ENCODE measurements at places on chromosomes 3 and 15.

- no peak for DNase-seq
These were observed 137.1 kb downstream of the IGF1R start for GRCh38 chr15:98785431-98785806.

DNA sequence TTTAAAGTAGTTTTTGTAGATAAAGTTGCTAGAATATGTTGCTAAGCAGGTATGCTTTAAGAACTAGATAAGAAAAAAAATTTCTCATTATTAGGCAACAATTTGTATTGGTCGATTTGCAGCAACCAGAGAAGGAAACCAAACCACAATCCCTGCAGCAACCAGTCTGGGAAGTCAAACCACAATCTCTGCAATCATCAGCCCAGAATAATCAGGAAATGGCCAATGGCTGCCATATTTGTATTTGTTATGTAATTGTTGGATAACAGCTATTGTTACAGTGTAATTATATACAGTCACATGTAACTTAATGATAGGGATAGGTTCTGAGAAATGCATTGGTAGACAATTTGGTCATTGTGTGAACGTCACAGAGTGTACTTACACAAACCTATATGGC lies 23.6 kb downstream of the STXBP5L start:
- DNase-seq: no peak

DNA sequence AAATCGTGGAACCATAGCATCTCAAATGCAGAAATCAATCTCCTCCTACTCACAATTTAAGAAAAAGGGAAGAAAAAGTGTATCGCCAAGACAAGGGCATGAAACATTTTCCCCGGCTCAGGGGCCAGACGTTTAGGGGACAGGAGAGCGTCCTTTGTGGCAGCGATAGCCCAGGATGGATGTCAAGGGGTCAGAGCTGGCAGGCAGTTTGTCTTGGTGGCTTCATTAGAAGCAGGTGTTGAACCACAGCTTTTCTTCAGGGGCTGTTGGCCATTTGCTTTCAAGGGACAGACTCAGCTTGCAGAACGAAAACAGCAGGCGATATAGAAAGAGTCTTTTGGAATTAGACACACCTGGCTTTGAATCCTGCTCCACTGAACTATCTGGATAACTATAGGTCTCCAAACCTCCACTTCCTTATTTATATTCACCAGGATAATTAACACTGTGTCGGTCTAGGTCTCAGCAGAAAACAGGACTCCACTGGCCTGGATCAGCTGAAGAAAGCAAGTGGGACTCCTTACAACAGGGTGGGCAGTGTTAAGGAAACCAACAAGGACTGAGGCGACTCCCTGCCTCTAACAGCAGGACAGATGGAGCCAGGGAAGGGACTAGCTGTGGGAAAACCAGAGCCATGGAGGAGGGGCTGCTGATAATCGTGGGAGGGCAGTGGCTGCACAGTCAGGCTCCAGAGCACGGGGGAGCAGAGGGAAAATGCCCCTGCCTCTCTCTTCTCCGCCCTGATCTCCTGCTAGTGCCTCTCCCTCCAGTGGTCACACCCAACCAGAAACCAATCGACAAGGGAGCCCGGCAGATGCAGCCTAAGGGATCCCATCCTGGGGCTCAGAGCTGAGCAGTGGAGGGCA lies 123.6 kb downstream of the LIPC start:
- DNase-seq: no peak

DNA sequence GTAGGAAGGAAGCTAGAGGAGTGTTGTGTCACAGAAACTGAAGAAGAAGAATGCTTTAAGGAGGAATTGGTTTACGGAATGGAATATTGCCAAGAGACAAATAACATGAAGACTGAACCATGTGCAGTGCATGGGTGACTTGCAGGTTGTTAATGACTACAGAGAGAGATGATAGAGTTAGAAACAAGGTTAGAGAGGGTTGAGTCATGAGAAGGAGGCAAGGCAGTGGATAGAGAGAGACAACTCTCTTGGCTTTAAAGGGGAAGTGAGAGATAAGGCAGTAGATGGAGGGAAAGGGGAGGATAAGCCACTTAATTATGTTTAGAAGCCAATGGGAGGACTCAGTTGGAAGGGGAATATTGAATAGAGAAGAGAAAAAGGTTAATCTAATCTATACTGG lies 119.3 kb upstream of the CCNL1 start:
- no peak for DNase-seq

DNA sequence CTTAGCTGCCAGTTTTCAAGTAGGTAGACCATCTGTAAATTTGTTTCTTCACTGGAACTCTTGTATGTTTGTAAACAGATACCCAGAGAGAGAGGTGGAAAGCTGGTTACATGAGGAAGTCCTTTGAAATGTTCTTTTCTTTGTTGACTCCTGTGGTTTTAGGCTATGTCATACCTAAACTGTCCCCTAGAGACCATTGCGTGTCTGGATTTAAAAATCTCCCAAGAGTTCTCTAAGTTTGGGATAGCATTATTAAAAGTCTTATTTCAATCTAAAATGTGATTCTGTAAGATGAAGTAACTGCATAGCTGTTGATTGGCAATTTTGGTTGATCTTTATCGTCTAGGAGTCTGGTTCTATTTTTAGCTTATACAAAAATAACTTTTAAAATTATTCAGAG lies 127.2 kb downstream of the GHSR start:
- no peak for DNase-seq

DNA sequence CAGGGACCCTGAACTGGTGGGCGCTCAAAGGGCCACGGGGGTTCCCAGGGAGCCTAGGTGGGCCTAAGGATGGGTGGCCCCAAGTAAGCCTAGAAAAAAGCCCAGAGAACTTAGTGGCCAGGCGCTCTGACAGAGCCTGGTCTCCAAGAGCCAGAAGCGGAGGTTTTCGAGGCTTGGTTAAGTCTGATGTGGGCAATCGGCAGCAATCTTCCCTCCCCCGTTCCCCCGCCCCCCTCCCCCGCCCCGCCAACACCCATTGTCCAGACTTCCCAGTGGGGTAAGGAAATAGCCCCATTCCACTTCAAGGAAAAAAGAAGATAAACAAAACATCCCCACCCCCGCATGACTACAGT lies 6.7 kb downstream of the EOMES start:
- DNase-seq: no peak

- no peak for DNase-seq
These were observed 318.6 kb downstream of the FGF12 start for GRCh38 chr3:192408647-192409200.

All from BJ (cell line).